ENCODE measurements at places on chromosomes 7 and 10.

DNA sequence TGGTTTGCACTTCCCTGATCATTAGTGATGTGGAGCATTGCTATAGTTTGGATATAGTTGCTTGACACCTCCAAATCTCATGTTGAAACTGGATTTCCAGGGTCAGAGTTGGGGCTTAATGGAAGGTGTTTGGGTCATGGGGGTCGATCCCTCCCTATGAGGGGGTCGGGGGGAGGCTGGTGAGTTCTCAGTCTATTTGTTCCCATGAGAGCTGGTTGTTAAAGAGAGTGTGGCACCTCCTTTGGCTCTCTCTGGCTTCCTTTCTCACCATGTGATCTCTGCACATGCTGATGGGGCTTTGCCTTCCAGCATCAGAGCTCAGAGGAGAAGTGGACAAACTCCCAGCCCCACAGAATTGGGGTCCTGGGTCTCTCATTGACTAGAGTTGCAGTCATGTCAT is 36.8 kb upstream of the BAMBI start:
- no peak for DNase-seq

- DNase-seq: no peak
Observed at GRCh38 chr7:55246171-55246570, 119.0 kb upstream of the LANCL2 start.

- no peak for DNase-seq
Observed at GRCh38 chr7:48035967-48036478, 680 bp downstream of the C7orf57 start.

- no peak for DNase-seq
Observed at GRCh38 chr10:93541402-93542357, 24.8 kb upstream of the FFAR4 start.

GRCh38 chr10:93973748-93974445 is 19.8 kb upstream of the PLCE1 start:
- no peak for DNase-seq

- no peak for DNase-seq
Observed at GRCh38 chr10:98391578-98391991, 23.4 kb downstream of the PYROXD2 start.

DNA sequence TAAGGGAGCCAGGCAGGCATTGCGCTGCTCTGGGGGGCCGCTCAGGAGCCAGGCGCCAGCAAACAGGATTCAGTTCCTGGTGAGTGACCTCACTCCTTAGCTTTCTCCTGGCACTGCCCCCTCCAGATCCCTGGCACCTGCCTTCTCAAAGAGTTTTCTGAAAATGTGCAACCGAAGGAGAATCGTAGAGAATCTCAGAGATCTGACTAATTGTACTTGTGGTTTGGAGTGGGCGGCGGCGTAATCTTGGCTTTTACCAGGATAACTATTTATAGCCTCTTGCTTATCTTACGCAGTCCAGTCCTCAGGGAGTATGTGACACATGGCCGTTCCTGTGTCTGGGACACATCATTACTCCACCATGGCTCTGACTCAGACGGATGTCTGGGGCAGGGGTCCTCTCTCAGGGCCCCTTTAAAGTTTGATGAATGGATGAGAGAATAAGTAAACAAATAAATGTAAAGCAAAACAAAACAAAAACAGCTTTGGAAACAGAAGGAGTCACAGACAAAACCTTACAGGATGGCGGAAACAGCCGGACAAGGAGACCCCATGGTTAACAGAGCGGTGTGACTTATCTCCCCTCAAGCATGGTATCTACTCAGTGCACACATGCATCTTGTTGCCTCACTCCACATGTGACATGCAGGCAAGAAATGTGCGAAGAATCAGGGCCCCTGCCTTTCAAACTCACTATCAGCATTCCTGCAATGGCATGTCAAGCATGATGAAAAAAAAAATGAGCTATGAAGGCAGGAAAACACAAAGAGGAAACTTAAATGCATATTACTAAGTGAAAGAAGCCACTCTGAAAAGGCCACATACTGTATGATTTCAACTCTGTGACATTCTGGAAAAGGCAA is 99.7 kb downstream of the TNS3 start:
- DNase-seq: no peak

GRCh38 chr10:7408291-7409044 is 2.4 kb downstream of the SFMBT2 start:
- DNase-seq: no peak

DNA sequence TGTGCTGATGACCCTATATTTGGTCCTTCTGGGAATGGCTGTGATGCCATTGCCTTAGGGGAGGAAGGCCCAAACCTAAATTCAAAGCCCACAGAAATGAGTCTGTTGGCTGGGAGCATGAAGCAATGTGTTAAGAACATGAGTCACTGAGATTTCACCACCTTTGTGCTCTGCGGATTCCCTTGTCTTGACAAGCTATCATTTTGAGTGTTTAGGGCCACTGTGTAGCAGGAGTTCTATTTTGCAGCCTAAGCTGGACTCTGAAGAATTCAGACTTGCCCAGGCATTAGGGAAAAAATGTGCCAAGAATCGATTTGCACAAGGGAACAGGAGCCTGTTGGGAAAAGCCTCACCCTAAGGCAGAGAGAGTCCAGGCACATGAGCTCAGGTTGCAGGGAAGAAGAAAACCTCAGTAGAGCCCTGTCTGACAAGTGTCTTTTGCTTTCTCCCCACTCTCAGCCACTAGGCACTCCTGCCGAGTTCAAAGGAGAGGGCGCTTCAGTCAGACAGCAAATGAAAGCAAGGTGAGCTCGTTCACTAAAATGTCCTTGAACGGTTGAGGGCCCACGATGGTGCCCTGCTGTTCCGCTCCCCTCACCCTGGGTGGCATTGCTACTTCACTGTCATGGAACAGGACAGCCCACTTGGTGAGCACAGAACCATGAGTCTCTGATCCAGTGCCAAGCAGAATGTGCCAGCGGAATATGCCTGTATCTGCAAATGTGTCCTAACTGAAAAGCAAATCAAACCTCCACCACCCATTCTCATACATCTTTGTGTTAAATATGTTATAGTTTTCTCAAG is 93.6 kb downstream of the PRLHR start:
- no peak for DNase-seq

- DNase-seq: no peak
Observed at GRCh38 chr7:87435546-87435945, 39.9 kb downstream of the ABCB4 start.

DNA sequence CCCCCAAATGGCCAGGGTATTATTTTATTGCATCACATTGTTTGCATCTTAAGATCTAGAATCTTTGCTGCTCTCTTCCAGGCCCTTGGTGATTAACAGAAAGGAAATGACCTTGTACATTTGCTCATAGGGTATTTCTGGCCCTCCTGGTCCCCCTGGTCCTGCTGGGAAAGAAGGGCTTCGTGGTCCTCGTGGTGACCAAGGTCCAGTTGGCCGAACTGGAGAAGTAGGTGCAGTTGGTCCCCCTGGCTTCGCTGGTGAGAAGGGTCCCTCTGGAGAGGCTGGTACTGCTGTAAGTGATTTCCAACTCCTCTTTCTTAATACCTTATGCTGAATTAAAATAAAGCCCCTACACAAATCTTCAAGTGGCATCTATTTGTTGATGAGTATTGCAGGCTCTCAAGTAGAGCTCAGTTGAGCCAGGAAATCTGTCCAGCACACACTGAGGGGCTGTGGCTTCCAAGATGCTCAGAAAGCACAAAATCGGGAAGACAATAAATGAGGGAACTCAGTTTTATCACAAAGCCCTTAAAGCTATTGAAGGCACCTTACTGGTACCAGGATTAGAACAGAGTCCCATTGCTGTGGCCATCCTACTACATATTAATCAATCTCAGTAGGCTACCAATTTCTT is 28.2 kb downstream of the COL1A2 start:
- DNase-seq: no peak

- no peak for DNase-seq
Observed at GRCh38 chr7:86939197-86939814, 120.1 kb downstream of the ELAPOR2 start.
